Thoracic aorta (tissue), 2 donors: ENCODE measurements at places on chromosomes 16 and 17. TPM values are rescaled to one million over a fixed set of nuclear protein-coding genes. Genes with fewer than 3 reads are reported as not detected.

DNA sequence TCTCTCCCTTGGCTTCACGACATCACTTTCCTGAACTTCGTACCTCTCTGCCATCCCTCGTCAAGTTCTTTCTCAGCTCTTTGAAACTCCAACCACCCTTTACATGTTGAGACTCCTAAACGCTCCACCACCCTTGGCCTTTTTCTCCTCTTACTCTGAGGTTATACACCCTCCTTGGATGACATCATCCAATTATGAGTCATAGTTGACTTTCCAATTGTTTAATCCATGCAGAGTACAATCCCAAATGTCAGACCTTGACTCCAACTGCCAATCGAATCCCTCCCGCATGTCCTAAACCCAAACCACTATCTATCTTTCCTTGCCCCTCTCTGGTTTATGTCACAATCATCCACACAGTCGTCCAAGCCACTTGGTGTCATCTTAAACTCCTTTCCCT lies 18.4 kb upstream of the C16orf82 start:
- no peak for DNase-seq
- H3K27me3 ChIP-seq = no peaks in the 10 kb centered on the region
- no peaks in the 10 kb centered on the region for H3K4me1 ChIP-seq

DNA sequence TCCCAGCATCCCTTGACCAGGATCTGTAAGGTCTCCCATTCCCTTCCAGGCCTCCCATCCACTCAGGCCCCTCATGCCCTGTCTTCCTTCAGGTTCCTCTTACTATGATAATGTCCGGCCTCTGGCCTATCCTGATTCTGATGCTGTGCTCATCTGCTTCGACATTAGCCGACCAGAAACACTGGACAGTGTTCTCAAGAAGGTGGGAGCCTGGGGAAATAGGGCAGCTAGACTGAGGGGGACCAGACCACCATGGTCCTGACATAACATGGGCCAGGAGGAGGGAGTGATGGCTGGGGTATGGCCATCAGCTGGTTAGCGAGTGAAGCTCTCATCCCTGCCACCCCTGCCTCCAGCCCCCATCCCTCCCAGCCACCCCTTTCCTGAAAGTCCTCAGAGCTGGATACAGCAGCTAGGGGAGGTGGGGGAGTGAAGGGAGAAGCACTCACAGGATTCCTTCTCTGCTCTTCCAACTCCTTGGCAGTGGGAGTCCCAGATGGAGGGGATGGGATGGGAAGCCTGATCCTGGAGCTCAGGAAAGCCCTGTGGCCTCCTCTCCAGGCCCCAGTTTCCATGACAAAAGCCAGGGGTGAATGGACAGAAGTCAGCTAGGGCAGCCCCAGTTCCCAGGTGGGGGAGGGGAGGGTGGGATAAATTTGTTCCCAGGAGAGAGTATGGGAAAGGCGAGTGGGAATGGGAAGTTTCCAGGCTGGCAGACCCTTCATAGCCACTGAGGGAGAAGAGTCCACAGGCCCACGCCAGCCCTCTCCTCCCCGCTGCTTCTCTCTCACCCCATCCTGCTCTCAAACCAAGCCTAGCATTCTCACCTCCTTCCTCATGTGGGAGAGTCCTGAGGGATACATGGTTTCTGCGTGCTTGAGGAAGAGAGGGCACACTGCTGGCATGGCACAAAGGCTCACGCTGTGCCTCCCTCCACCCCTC lies 2.3 kb downstream of the RND2 start:
- H3K27me3 ChIP-seq = no peaks in the 10 kb centered on the region
- peaks cover 9% of the 10 kb centered on the region for H3K4me1 ChIP-seq
- DNase-seq = no peak
- H3K36me3 ChIP-seq = no peaks in the 10 kb centered on the region

GRCh38 chr17:27494192-27495091 lies 38.2 kb downstream of the KSR1 start:
- H3K27ac ChIP-seq = peak overlapping the region; percentile 68
- peak; percentile 45 for DNase-seq
- H3K27me3 ChIP-seq = no peaks in the 10 kb centered on the region
- peak overlapping the region; percentile 67 for H3K4me3 ChIP-seq
- H3K36me3 ChIP-seq = no peaks in the 10 kb centered on the region

DNA sequence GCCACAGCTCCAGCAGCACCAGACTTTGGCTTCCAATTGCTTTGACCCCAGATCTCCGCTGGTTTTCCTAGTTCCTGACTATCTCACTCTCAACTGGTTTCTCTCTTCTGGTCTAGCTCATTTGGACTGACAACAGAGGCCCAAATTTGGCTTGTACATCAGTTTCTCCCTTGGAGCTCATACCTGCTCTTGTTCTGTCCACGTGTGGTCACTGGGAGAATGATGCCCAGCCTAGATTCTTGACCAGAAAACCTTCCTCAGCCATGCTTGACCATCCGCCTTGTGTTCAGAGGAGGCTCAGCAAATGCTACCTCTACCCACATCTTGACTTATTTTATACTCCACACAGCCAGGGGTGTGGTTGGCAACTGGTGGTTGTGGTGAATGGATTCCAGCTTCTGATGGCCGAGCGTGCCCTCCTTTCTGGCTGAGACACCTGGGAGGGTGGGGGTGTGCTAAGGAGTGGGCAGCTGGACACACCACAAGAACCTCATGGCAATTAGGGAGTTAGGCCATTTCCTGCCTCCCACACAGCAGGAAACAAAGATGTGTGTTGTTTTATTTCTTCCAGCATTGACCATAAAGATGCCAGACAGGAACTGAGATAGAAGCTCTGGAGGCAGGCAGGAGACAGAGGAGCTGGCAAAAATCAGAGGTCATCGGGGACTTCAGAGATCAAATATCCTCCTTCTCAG lies 93.8 kb upstream of the FAM20A start:
- no peak overlapping the region for H3K27ac ChIP-seq
- H3K27me3 ChIP-seq = no peaks in the 10 kb centered on the region
- H3K4me3 ChIP-seq = no peak overlapping the region
- no peaks in the 10 kb centered on the region for H3K4me1 ChIP-seq
- DNase-seq = no peak

- H3K27me3 ChIP-seq = no peaks in the 10 kb centered on the region
- H3K4me3 ChIP-seq = no peak overlapping the region
- H3K27ac ChIP-seq = no peak overlapping the region
- H3K36me3 ChIP-seq = no peaks in the 10 kb centered on the region
- no peak for DNase-seq
These were observed 43.8 kb upstream of the SMPD3 start for GRCh38 chr16:68492151-68492542.

DNA sequence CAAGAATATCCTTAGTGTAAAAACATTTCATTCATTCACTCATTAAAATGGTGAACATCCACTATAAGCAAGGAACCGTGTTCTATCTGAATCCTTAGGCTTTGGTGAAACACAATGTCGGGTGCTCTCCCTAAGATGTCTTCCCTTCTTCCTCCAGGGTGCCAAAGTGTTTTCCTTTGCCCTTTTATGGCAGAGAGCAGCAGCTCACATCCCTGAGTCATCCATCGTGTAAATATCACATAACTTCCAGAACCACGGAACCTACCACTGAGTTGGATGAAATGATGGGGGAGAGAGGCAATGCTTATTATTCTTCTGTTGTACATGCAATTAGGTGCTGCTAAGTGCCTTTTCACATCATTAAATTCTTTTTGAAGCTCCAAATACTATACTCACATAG lies 50.2 kb downstream of the DNAH3 start:
- H3K36me3 ChIP-seq = no peaks in the 10 kb centered on the region
- no peaks in the 10 kb centered on the region for H3K4me1 ChIP-seq
- H3K27me3 ChIP-seq = no peaks in the 10 kb centered on the region
- DNase-seq = no peak

- no peaks in the 10 kb centered on the region for H3K4me1 ChIP-seq
- no peaks in the 10 kb centered on the region for H3K27me3 ChIP-seq
- H3K36me3 ChIP-seq = peaks cover 75% of the 10 kb centered on the region
- H3K27ac ChIP-seq = no peak overlapping the region
- no peak for DNase-seq
- H3K4me3 ChIP-seq = no peak overlapping the region
These were observed 37.4 kb downstream of the RNF213 start for GRCh38 chr17:80297996-80298560.

GRCh38 chr16:76650582-76650981 lies 373.4 kb downstream of the CNTNAP4 start:
- H3K4me3 ChIP-seq = no peak overlapping the region
- H3K27me3 ChIP-seq = no peaks in the 10 kb centered on the region
- no peaks in the 10 kb centered on the region for H3K4me1 ChIP-seq
- H3K36me3 ChIP-seq = no peaks in the 10 kb centered on the region
- H3K27ac ChIP-seq = no peak overlapping the region

DNA sequence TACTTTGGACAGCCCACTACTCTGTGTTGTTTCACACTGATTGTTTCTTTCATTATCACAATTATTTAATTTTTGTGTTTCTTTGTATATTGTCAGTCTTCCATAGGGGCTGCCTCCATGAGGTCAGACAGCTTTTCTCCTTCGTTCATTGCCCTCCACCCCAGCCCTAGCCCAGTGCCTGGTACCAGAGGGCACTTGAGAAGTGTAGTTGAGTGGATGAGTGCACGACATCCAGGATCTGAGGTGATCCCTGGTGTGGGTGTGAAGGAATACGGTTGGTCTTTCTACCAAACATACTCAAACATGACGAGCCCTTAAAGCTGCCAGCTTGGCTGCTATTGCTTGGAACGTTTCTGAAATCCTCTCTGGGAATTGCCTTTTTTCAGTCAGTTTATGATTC lies 37.9 kb downstream of the DHRS7B start:
- no peak overlapping the region for H3K4me3 ChIP-seq
- H3K36me3 ChIP-seq = no peaks in the 10 kb centered on the region
- no peak for DNase-seq
- H3K27ac ChIP-seq = no peak overlapping the region

GRCh38 chr17:82736511-82737185 lies 1.2 kb downstream of the FN3K start:
- H3K4me1 ChIP-seq = no peaks in the 10 kb centered on the region
- no peak for DNase-seq
- H3K4me3 ChIP-seq = no peak overlapping the region
- H3K27ac ChIP-seq = no peak overlapping the region

GRCh38 chr17:15966183-15966878 lies 21.4 kb downstream of the ADORA2B start:
- no peaks in the 10 kb centered on the region for H3K27me3 ChIP-seq
- H3K36me3 ChIP-seq = no peaks in the 10 kb centered on the region
- DNase-seq = no peak
- no peaks in the 10 kb centered on the region for H3K4me1 ChIP-seq
- no peak overlapping the region for H3K27ac ChIP-seq

- H3K4me1 ChIP-seq = peaks cover 10% of the 10 kb centered on the region
- H3K27ac ChIP-seq = no peak overlapping the region
- H3K36me3 ChIP-seq = no peaks in the 10 kb centered on the region
- no peaks in the 10 kb centered on the region for H3K27me3 ChIP-seq
- DNase-seq = no peak
These were observed 13.6 kb upstream of the TERF2 start for GRCh38 chr16:69399361-69399760.

DNA sequence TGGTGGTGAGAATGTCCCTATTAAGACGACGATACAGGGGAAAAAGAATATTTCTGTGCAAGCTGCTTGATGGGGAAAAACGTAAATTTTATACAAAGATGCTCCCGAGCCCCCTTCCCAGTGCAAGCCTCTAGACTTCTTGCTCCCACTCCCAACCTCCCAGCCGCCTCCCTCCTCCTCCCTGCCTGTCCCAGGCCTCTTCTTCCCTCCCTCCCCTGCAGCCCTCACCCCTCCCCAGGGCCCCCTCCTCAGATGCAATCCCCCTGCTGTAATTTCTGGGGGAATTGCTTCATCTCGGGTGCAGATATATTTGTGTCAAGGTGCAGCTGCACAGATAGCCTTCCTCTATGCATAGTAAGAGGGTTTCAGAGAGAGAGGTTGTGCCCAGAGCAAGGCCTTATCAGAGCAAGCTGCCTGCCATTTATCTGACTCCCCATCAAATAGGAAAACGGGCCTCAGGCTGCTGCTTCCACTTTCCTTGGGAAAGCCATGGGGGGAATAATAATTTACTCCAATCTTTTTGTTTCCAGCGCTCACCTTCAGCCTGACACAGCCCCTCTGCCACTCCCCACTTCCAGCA lies 47.4 kb upstream of the LHX1 start:
- no peaks in the 10 kb centered on the region for H3K36me3 ChIP-seq
- H3K4me3 ChIP-seq = no peak overlapping the region
- no peaks in the 10 kb centered on the region for H3K4me1 ChIP-seq
- no peak overlapping the region for H3K27ac ChIP-seq

DNA sequence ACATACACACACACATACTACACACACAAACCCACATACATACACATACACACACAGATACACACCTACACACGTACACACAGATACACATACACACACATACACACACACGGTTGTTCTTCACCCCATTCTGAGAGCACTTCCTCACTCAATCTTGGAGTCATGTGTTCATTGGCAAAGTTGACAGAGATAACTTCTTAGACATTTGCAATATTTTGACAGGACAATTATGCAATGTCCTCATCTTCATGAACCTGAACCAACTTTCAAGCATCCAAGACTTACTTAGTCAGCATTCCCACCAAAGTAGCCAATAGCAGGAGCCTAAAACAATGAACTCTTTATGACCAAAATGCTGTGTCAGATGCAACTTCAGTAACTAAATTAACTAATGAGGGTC lies 77.1 kb upstream of the DNAH17 start:
- no peaks in the 10 kb centered on the region for H3K27me3 ChIP-seq
- H3K4me3 ChIP-seq = no peak overlapping the region
- no peaks in the 10 kb centered on the region for H3K36me3 ChIP-seq
- H3K4me1 ChIP-seq = peaks cover 7% of the 10 kb centered on the region
- no peak for DNase-seq
- H3K27ac ChIP-seq = no peak overlapping the region

DNA sequence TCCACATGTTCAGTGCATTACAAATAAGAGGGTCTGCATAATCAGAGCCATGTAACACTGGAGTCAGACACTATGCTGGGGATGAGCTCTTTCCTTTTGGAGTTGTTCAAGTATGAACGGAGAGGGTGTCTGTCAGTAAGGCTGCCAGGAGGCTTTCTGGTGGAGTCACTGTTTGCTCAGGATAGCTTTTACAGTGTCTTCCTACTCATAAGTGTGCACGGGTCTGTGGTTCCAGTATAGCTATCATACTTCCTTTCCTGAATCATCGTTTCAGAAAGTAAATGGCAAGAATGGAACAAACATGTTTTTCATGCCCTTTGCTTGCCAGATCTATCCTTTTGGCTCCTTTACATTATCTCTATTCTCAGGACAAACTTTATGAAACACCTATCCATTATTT lies 152.7 kb upstream of the CDH11 start:
- H3K4me1 ChIP-seq = no peaks in the 10 kb centered on the region
- no peak for DNase-seq
- no peaks in the 10 kb centered on the region for H3K27me3 ChIP-seq
- H3K27ac ChIP-seq = no peak overlapping the region
- H3K4me3 ChIP-seq = no peak overlapping the region

The EME1 gene
- total RNA-seq = not detected

The EVPL gene
- total RNA-seq = 1.6 TPM

The NKD1 gene
- 30.2 TPM for total RNA-seq

The MMP15 gene
- 2.1 TPM for total RNA-seq

The SULT1A2 gene
- not detected for total RNA-seq

The PIMREG gene
- not detected for total RNA-seq

The COX6A2 gene
- total RNA-seq = not detected

The CIAPIN1 gene
- total RNA-seq = 25.0 TPM
